ENCODE measurements at places on chromosomes 7 and 10. TPM values are rescaled to one million over a fixed set of nuclear protein-coding genes. Genes with fewer than 3 reads are reported as not detected.

DNA sequence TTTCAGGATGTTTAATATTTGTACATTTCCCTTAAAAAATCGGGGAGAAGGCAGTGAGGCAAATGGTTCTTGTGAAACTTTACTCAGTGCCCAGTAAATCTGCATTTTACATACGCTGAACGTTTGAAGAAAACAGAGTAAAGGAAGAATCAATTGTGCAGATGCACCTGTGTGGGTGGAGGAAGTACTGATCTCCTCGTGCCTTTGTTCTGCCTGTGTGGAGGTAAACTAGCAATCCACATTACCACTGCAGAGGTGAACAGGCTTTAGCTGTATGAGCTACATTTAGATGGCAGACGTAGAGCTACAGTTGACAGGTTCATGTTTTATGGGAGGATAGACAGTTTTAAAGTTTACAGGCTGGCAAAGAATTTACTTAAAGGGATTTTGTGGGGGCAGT is 62.7 kb upstream of the VIPR2 start:
- no peaks in the 10 kb centered on the region for H3K27me3 ChIP-seq
- peaks cover 3% of the 10 kb centered on the region for H3K4me1 ChIP-seq
- H3K27ac ChIP-seq = no peak overlapping the region
- H3K36me3 ChIP-seq = no peaks in the 10 kb centered on the region
- H3K4me3 ChIP-seq = no peak overlapping the region

Gene PKD2L1
- not detected for total RNA-seq

- H3K36me3 ChIP-seq = no peaks in the 10 kb centered on the region
- H3K4me3 ChIP-seq = no peak overlapping the region
- no peak for DNase-seq
- no peaks in the 10 kb centered on the region for H3K4me1 ChIP-seq
Observed at GRCh38 chr7:128900237-128900636, 10.3 kb downstream of the KCP start.

GRCh38 chr10:48543182-48543844 is 61.6 kb downstream of the ARHGAP22 start:
- no peaks in the 10 kb centered on the region for H3K27me3 ChIP-seq
- H3K4me1 ChIP-seq = no peaks in the 10 kb centered on the region
- H3K36me3 ChIP-seq = no peaks in the 10 kb centered on the region
- no peak overlapping the region for H3K27ac ChIP-seq
- DNase-seq = no peak

Gene TUBAL3
- 1.0 TPM for total RNA-seq

All from hepatocyte (in vitro differentiated cells).